CD8-positive, alpha-beta memory T cell (primary cell): ENCODE measurements at places on chromosomes 3 and 15.

GRCh38 chr15:64622410-64623260 lies 152.8 kb downstream of the RBPMS2 start:
- peak; percentile 31 for DNase-seq

GRCh38 chr3:49198611-49199230 lies 27.3 kb downstream of the KLHDC8B start:
- no peak for DNase-seq

- DNase-seq: no peak
Measured at GRCh38 chr3:133192967-133193366, 154.8 kb downstream of the TMEM108 start.

- no peak for DNase-seq
Measured at GRCh38 chr3:39176025-39176714, 16.2 kb downstream of the XIRP1 start.

DNA sequence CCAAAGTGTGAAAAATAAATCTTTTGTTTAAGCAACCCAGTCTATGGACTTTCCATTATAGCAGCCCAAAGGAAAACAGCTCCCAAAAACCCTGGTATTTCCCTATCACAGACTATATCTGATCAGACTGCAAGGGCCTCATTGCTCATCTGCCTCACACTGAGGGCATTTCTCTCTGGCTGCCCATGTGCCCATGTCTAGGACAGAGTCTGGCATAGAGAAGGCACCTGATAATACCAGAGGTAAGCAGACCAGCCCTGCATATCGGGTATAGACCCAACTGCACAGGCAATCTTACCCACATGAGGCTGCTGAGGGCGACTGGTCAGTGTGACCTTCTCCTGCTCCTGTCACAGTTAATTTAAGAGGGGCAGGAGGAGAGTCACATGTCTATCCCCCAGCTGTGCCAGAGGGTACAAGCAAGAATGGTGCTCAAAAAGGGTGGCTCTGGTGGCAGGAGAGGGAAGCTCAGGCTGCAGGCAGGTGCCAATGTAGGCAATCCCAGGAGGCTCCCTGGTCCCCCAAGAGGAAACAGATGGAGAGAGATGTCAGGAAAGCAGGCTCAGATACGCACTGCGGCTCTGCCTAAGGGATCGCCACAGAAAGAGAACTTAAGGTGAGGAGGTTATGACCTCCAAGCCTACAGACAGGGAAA lies 3.1 kb downstream of the CSRNP1 start:
- no peak for DNase-seq
